ENCODE measurements at places on chromosomes 11 and 22.

GRCh38 chr11:19934828-19935259, 222.2 kb downstream of the NAV2 start:
- peaks cover 1% of the 10 kb centered on the region for H3K36me3 ChIP-seq
- DNase-seq: no peak
- no peak overlapping the region for H3K4me3 ChIP-seq
- no peak overlapping the region for H3K27ac ChIP-seq
- H3K4me1 ChIP-seq: peaks cover 3% of the 10 kb centered on the region

- peaks cover 9% of the 10 kb centered on the region for H3K4me1 ChIP-seq
- peak overlapping the region; percentile 67 for H3K27ac ChIP-seq
- H3K27me3 ChIP-seq: no peaks in the 10 kb centered on the region
- no peak for DNase-seq
Observed at GRCh38 chr11:3808861-3809623, 682 bp downstream of the PGAP2 start.

GRCh38 chr11:86923999-86924766, 31.0 kb downstream of the FZD4 start:
- H3K4me1 ChIP-seq: peaks cover 23% of the 10 kb centered on the region
- peak overlapping the region; percentile 96 for H3K27ac ChIP-seq
- H3K4me3 ChIP-seq: peak overlapping the region; percentile 36

GRCh38 chr11:17413414-17414316, 25.2 kb upstream of the KCNJ11 start:
- H3K27ac ChIP-seq: peak overlapping the region; percentile 86
- H3K36me3 ChIP-seq: no peaks in the 10 kb centered on the region
- peaks cover 10% of the 10 kb centered on the region for H3K27me3 ChIP-seq
- no peak for DNase-seq
- H3K4me1 ChIP-seq: peaks cover 14% of the 10 kb centered on the region

DNA sequence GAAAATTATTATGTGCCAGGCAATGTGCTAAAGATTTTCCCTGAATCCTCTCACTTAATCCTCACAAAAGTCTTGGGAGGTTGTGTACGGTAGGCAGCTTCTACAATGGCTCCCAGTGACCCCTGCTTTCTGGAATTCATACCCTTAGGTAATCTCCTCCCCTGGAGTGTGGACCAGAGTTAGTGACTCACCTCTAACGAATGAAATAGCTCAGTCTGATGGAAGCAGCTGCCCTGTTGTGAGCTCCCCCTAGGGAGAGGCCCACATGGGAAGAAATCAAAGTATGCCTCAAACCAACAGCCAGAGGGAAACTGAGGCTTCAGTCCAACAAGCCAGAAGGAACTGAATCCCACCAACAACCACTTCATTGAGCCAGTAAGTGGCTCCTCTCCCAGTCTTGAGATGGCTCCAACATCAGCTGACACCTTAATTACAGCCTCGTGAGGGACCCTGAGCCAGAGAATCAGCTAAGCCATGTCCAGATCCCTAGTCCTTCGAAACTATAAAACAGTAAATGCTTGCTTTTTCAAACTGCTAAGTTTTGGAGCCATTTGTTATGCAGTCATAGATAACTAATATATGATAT, 98.9 kb upstream of the ISX start:
- H3K4me1 ChIP-seq: peaks cover 4% of the 10 kb centered on the region
- no peak overlapping the region for H3K4me3 ChIP-seq
- no peaks in the 10 kb centered on the region for H3K27me3 ChIP-seq
- DNase-seq: no peak
- no peaks in the 10 kb centered on the region for H3K36me3 ChIP-seq
- H3K27ac ChIP-seq: no peak overlapping the region

GRCh38 chr11:129280027-129280811, 88.1 kb upstream of the ARHGAP32 start:
- H3K27ac ChIP-seq: peak overlapping the region; percentile 65
- DNase-seq: no peak
- peaks cover 54% of the 10 kb centered on the region for H3K4me1 ChIP-seq
- H3K36me3 ChIP-seq: no peaks in the 10 kb centered on the region

GRCh38 chr11:88307749-88308425, 29.6 kb downstream of the CTSC start:
- H3K4me1 ChIP-seq: no peaks in the 10 kb centered on the region
- H3K27ac ChIP-seq: no peak overlapping the region
- no peak for DNase-seq
- peaks cover 55% of the 10 kb centered on the region for H3K27me3 ChIP-seq

DNA sequence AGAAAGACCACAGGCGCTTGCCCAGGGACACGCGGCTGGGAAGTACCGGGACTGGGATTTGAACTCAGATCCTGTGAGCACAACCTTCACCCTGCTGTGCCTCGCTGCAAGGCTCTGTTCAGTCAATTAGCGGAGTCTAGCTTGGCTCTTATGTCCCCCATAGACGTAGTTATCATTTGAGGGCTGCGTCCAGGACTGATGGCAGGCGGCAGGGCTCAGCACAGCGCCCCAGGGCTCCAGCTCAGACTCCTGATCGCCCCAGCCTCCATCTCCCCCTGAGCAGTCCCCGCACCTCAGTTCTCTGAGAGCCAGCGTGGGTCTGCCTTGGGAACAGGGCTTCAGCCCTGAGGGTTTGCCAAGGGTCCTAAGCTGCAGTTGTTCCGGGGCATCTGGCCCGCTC, 19.8 kb downstream of the MRGPRG start:
- no peaks in the 10 kb centered on the region for H3K36me3 ChIP-seq
- no peak overlapping the region for H3K4me3 ChIP-seq
- H3K27ac ChIP-seq: no peak overlapping the region
- H3K4me1 ChIP-seq: no peaks in the 10 kb centered on the region
- DNase-seq: no peak

- no peak overlapping the region for H3K4me3 ChIP-seq
- peaks cover 79% of the 10 kb centered on the region for H3K27me3 ChIP-seq
- peaks cover 1% of the 10 kb centered on the region for H3K36me3 ChIP-seq
- no peak for DNase-seq
Observed at GRCh38 chr22:48314073-48314472, 1513.6 kb downstream of the BRD1 start.

- H3K27ac ChIP-seq: peak within 1 kb of the TSS; percentile 94
- H3K27me3 ChIP-seq: no peaks in the 10 kb centered on the region
- H3K4me1 ChIP-seq: peaks cover 9% of the 10 kb centered on the region
- H3K36me3 ChIP-seq: peaks cover 5% of the 10 kb centered on the region
- peak; percentile 96 for DNase-seq
- peak within 1 kb of the TSS; percentile 94 for H3K4me3 ChIP-seq
Observed at GRCh38 chr11:69674886-69675714, at the start of gene LTO1. Gene LTO1 (minus strand): TSS chr11:69675353. CDS start chr11:69675239, 114 bp downstream.

- DNase-seq: no peak
- H3K27me3 ChIP-seq: no peaks in the 10 kb centered on the region
- H3K4me1 ChIP-seq: peaks cover 14% of the 10 kb centered on the region
Observed at GRCh38 chr11:95068549-95068948, 1.8 kb downstream of the SRSF8 start.

DNA sequence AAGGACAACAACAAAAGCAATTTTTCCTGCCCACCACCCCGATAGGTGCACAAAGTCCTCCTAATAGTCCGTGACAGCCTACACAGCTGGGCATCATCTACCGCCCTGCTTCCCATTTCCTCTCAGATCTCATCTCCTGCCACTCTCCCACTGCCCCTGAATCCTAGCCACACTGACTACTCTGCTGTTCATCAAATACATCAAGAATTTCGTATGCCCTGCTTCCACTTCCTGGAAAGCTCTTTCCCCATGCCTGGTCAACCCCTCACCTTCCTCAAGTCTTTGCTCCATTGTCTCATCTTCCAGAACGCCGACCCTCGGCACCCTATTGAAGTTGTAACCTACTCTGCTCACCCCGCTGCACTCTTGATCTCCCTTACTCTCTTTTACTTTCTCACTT, 320.1 kb downstream of the OPCML start:
- no peaks in the 10 kb centered on the region for H3K36me3 ChIP-seq
- no peak for DNase-seq
- no peak overlapping the region for H3K27ac ChIP-seq
- H3K27me3 ChIP-seq: peaks cover 42% of the 10 kb centered on the region
- H3K4me1 ChIP-seq: no peaks in the 10 kb centered on the region

DNA sequence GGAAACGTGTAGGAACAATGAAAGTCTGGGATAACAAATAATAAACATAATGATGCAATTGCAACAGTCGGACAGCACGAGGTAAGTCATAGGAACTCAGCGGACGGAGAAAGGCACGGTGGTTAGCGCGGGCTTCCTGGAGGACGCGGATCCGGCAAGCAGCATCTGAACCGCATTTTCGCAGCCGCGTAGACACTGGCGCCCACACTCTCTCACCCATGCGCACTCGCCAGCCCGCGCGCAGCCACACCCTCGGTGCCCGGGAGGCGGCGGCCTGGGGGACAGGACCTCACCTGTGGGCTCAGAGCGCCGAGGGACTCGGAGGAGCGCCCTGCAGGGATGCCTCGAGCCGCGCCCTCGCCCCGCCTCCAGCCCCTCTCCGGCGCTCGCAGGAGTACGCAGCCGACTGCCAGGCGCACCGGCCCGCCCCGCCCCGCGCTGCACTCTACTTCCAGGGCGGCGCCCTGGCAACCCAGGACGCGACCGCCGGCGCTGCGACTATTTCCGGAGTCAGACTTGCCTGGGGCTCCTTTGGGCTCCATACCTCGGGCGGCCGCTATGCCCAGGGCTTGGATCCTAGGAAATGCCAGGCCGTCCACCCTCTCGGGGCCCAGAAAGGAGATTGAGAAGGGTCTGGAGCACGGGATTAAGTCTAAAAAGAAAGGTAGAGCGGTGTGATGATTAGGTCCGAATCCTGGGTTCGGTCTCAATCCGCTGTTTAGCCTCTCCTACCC, at the start of gene TTLL1:
Gene TTLL1 (minus strand): TSS at position 408 of the 734 bp plus-strand sequence. CDS start 13,805 bp downstream, outside the sequence.
- H3K4me3 ChIP-seq: peak within 1 kb of the TSS; percentile 77
- peak; percentile 81 for DNase-seq
- H3K36me3 ChIP-seq: peaks cover 4% of the 10 kb centered on the region
- no peaks in the 10 kb centered on the region for H3K4me1 ChIP-seq
- no peaks in the 10 kb centered on the region for H3K27me3 ChIP-seq

DNA sequence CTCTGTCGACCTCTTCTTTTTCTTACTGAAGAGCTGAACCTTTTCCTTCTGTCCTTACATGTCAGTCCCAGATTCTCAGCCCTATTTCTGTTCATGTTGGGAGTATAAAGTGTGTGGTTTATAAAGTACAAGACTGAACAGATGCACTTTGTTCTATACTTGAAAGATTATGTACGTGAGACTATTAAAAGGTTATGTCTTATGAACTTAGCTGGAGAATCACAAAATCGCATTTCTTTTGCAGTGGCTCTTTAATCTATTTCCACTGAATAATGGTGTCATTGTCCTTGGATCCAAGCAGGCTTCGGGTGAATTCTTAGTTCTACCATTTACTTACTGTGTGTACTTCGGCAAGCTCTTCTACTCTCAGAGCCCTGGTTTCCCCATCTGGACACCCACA, 558.4 kb downstream of the TMEM135 start:
- no peaks in the 10 kb centered on the region for H3K27me3 ChIP-seq
- peaks cover 12% of the 10 kb centered on the region for H3K4me1 ChIP-seq
- no peak overlapping the region for H3K4me3 ChIP-seq
- H3K36me3 ChIP-seq: no peaks in the 10 kb centered on the region
- no peak for DNase-seq

DNA sequence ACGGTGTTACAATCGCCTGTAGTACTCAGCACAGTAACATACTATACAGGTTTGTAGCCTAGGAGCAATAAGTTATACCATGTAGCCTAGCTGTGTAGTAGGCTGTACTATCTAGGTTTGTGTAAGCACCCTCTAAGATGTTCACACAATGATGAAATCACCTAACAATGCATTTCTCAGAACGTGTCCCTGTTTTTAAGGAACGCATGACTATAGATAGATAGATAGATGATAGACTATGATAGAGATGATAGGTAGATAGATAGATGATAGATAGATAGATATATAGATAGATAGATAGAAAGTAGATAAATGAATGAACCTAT, 203.9 kb downstream of the FAM76B start:
- no peak overlapping the region for H3K4me3 ChIP-seq
- DNase-seq: no peak

- peaks cover 8% of the 10 kb centered on the region for H3K4me1 ChIP-seq
- H3K36me3 ChIP-seq: peaks cover 2% of the 10 kb centered on the region
- peak overlapping the region; percentile 78 for H3K4me3 ChIP-seq
Observed at GRCh38 chr11:1392561-1392960, 2.8 kb downstream of the BRSK2 start.

DNA sequence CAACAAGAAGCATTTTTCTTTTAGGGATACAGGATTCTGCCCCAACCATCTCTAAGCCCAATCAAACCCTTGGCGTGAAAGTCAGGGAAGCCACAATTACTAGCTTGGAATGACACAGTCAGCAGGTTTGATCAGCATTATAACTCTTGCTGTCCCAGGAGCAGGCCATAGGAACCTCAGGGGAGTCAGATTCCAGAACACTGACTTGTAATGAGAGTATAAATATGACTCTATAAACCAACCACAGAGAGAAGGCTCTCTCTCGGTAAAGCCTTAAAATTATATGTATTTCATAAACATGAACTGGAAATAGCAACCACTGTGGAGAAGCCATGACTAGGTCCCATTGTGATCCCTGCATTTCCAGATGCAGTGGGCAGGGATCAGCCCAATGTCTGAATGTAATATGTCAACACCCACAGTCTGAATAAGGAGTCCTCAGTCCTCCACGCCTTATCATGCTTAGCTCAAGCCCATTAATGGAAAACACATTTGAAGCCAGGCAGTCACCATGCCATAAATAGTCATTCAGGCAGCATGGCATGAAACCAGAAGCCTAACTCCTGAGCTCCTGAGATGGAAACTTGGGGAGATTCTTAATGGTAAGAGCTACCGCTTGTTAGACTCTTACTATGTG, 99.1 kb upstream of the MTNR1B start:
- H3K27me3 ChIP-seq: no peaks in the 10 kb centered on the region
- no peak overlapping the region for H3K27ac ChIP-seq
- no peaks in the 10 kb centered on the region for H3K4me1 ChIP-seq
- H3K4me3 ChIP-seq: no peak overlapping the region

DNA sequence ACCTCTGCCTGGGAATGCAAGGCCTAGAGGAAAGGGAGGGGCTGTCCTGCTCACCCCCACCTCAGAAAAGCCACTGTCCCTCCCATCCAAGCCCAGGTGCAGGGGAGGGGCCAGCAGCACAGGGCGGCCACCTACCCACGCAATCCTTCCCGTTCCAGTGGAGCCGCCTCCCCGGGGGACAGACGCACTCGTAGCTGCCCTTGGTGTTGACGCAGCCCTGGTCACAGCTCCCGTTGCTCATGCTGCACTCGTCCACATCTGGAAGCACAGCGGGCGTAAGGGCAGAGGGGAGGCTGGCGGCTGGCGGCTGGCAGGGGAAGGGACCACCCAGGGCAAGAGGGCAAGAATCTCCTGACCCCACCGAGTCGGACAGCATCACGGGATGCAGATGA, 40.3 kb upstream of the TTLL12 start:
- no peak for DNase-seq
- no peak overlapping the region for H3K4me3 ChIP-seq
- H3K27ac ChIP-seq: no peak overlapping the region
- H3K4me1 ChIP-seq: peaks cover 12% of the 10 kb centered on the region

Measured in progenitor cell of endocrine pancreas (in vitro differentiated cells).